Activated gamma-delta T cell treated with Interleukin-2 at 50 U/mL for 16 hours (primary cell): ENCODE measurements at places on chromosomes 2 and 18.

DNA sequence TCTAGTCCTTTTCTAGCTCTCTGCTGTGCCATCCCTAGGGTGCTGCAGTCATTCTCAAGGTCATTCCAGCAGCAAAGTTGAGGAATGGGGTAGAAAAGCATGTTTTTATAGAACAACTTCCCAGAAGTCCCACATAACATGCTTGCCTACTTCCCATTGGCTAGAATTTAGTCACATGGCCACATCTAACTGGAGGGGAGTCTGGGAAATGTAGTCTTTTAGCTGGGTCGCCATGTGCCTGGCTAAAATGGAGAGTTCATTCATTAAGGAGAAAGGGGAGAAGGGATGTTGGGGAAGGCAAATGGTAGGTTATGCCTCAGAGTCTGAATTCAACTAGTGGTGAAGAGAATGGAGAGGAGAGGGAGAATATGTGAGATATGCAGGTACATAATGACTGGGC lies 85.7 kb downstream of the SLC4A3 start:
- DNase-seq = no peak

- no peak for DNase-seq
Measured at GRCh38 chr18:47586418-47587070, 335.1 kb upstream of the SKOR2 start.

DNA sequence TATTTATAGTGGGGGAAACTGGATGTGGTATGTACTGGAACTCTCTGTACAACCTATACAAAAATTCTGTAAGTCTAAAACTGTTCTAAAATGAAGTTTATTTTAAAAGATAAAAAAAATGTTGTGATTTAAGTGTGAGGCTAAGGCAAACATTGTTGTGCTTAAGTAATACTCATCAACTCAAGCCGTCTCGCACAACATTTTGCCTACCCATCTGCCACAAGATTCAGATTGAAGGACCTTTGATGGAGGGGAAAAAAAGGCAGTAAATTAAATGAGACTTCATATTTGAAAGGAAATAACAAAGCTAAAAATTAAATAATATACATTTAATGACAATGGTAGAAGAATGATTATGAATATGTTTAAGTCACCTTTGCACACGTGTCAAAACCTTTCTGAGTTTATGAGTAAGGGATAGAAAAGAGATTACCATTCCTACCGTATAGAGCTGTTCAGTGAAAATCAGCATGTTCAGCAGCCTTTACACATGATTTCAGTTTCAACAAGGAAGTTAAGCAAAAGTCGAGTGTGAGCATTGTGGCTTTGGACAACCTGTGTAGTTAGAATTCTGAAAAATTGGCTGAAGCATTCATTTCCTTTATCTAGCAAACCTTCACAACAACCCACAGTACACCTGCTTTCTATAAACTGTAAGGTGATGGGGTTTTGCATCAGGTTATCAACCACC lies 499.3 kb downstream of the IRS1 start:
- DNase-seq = no peak

DNA sequence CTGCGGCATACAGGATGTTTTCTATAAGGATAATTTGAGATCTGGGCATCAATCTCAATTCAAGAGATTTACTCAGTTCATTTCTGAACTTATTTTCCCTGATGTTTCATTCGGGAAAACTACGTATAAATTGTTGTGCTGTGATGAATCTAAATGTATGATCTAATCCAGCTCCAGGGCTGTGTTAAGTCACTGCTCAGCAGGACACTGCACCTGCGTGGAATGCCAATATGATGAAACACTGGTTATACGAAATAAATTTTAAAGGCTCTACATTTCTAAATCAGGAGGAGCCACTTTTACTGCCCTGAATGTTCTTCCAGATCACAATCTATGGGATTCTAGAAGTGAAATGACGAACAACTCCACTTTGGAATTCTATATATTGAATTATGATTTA lies 259.0 kb downstream of the HNMT start:
- no peak for DNase-seq

- no peak for DNase-seq
Measured at GRCh38 chr2:241804326-241805229, 4.4 kb upstream of the NEU4 start.

DNA sequence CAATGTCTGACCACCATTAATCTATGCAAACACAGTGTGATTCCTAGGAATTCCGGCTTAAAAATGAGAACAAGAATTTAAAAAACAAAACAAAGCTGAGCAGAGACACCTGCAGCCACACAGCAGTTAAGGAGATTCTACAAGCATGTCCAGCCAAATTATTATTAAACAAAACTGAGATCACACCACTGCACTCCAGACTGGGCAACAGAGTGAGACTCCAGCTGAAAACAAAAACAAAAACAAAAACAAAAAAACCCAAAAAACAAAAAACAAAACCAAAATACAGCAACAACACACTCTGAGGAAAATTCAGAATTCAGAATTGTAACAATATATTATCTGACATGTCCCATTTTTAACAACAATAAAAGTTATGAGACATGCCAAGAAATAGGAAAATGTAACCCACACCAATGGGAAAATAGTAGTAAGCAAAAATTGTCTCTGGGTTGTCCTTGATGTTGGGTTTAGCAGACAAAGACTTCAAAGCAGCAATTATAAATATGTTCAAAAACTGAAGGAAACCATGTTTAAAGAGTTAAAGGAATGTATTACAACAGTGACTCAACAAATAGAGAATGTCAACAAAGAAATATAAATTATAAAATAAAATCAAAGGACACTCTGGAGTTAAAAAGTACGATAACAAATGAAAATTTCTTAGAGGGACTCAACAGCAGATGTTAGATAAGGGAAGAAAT lies 19.7 kb downstream of the MYOM1 start:
- DNase-seq = no peak

- no peak for DNase-seq
Measured at GRCh38 chr2:237888389-237888788, 29.0 kb downstream of the RAMP1 start.

DNA sequence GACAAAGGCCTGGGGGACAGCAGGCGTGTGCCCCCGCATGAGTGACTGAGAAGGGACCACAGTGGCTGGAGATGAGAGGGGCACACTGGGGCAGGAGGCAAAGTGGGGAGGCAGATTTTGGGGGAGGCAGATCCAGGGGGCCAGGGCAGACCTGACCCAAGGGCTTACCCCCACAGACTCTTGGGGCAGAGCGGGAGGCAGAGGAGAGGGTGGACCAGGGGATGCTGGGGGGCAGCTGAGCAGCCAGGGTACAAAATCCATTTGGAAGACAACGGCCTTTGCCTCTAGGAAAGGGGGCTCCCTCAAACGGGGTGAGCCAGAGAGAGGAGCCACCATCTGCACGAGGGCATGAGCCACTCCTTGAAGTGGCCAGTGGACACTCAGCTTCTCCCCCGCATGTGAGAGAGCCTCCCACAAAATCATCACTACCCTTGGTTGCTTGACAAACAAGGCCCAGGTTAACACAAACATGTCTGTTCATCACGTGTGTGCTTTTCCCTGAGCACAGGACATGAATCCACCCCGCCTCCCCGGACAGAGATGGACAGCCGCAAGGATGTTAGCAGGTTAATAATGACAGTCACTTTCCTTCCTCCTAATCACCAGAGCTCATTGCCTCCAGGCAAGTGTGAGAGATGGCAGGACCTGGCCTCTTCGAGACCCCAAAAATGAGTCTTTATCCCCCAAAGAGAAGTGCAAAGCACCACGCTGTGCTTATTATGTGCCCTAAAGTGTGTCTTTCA lies 72.0 kb upstream of the RAB6C start:
- DNase-seq = no peak

DNA sequence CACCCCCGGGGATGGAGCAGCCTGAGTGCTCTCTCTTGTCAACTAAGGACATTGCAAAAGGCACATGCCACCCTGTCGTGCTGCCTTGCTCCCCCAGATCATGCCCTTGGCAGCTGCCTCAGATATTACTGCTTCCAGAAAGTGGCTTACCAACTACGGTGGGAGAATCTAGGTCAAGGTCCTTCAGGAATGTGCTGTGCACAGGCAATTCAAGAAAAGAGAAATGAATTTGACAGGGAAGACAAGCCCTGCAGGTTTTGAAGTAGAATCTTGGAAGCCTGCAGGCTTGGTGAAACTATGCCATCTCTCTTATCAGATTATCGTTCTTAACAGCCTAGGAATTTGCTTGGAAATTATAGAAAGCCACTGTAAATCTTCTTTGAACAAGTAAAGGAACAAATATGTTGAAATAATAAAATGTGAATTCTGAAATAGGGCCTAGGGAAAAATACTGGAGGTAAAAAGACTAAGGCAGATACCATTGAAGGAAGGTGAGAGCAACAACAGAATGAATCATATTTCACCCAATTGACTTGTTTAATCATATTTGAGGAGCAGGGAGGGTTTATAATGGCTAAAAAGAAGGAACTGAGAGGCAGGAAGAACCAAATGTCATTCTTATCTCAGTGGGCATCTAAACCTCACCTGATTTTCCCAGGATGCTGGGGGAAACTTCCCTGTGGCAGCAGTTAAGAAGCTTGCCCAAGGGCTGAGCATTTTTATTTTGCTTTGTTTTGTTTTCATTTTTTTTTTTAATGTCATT lies 94.0 kb upstream of the GLS start:
- DNase-seq = no peak

DNA sequence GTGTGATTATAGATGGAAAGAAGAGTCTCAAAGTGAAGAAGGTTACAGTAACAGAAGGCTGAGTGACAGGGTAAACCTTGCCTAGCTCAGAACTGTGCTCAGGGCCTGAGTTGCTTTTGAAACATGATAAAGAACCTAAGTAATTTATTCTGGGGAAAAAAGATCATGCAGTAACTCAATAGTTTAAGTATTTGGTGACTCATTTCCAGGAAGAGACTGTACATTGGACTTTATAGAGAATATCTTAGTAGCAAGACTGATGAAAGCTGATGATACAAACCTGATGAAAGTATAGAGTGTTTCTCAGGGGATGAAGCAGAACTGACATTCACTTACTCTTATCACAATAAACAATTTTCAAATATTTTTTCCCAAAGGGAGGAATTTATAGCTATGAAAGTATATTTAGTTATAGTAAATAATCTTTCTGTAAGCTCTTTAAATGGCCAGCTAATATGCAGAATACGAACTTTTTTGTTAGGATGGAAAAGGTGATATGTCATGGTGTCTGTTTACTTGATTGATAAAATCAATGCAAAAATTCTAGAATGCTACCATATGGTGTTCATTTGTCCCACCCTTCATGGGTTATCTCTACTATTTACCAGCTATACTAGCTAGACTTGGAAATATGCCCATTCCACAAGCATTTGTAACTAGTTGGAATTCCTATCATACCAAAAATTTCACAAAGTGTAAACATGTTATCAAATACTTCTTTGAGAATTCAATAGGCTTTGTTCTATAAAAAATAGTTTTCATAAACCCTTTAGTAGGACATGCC lies 1265.5 kb upstream of the ACVR2A start:
- DNase-seq = no peak

GRCh38 chr18:36364911-36365624 lies 67.6 kb downstream of the FHOD3 start:
- no peak for DNase-seq

GRCh38 chr2:203016716-203017115 lies 2.0 kb downstream of the NBEAL1 start:
- DNase-seq = no peak

GRCh38 chr2:2238726-2239269 lies 92.3 kb downstream of the MYT1L start:
- no peak for DNase-seq

DNA sequence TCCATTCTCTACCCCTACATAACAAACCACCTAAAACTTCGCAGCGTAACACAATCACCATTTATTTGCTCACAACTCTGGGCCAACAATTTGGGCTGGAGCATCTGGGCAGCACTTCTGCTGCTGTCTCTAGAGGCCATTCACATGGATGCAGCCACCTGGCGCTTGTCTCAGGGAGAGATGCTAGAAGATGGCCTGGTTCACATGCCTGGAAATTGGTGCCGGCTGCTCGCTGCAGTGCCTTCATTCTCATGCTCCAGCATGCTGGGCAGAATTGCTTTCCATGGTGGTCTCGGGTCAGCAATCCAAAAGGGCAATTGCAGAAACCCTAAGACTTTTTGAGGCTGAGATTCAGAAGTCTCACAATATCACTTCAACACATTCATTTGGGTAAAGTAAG lies 157.4 kb downstream of the SUCLG1 start:
- DNase-seq = no peak

GRCh38 chr2:30178618-30179434 lies 32.0 kb downstream of the YPEL5 start:
- no peak for DNase-seq

DNA sequence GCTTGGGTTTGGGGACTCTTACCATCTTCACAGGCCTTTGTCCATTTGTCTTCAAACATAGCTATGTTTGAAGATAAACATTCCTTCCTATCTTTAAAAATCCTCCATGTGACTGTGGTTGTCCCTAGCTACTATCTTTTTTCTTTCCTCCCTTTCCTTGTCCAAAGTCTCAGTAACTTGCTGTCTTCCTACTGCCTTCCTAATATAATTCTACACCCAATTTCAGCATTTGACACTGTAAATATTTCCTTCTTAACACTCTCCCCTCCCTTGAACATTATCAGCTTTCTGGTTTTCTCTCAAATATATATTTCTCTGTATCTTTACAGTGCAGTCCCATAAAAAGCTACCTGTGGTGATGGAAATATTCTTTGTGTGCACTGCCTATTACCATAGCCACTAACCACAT lies 5.3 kb upstream of the SP3 start:
- no peak for DNase-seq

DNA sequence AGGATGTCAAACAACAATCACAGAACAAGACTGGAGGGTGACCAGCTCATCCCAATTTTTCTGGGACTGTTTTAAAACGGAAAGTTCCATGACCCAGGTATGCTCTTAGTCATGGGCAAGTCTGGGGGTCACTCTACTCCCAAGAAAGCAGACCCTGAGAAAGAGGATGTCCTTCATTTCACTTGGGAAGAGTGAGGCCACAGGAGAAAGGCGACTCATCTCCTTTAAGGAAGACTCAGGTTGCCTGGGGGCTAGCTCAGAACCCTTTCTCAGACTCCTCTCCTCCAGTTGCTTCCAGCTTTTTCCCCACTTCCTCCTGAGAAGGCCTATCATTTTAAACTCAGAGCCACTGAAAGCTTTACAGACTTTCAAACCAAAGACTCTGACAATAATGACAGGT lies 9.3 kb downstream of the RNF152 start:
- no peak for DNase-seq

GRCh38 chr2:201964631-201965206 lies 68.9 kb upstream of the FZD7 start:
- peak; percentile 10 for DNase-seq

DNA sequence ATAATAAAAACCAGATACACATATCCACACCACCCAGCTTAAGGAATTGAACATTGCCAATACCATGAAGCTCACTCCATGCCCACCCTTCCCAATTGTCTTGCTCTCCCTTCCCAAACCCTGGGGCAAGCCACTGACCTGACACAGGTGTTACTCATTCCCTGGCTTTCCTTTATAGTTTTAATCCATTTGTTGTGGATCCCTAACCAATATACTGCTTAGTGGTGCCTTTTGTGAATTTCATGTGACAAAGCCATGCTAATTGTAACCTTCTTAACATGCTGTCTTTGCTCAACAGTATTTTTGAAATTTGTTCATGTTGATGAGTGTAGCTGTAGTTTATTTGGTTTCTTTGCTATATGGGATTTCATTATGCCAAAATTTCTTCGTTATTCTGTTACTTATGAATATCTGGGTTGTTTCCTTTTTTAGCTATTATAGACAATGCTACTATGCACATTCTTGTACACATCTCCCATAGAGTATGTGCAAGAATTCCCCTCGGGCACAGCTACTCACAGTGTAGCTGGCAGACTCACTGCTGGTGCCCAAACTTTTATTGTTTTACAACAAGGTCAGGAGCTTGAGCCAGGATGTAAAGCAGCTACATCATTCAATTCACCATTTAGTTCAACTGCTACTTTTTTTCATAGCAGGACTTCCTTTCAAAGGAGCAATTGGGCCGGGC lies 90.8 kb upstream of the ATL2 start:
- DNase-seq = no peak
